ENCODE measurements at places on chromosomes 5 and 9. TPM values are rescaled to one million over a fixed set of nuclear protein-coding genes. Genes with fewer than 3 reads are reported as not detected.

Gene CDX1
- total RNA-seq, result not detected

Gene ZNF300
- 1.6 TPM for total RNA-seq

Gene CHSY3
- total RNA-seq, result 2.5 TPM

Gene SREK1IP1
- 4.4 TPM for total RNA-seq

Gene SLC6A19
- not detected for total RNA-seq

Gene ZFP2
- 2.0 TPM for total RNA-seq

Gene FOXD4L6
- total RNA-seq, result not detected

Gene PAX5
- 0.59 TPM for total RNA-seq

Gene MSX2
- 3.4 TPM for total RNA-seq

Gene FOXD4L5
- total RNA-seq, result not detected

Gene EHMT1
- total RNA-seq, result 34.6 TPM

DNA sequence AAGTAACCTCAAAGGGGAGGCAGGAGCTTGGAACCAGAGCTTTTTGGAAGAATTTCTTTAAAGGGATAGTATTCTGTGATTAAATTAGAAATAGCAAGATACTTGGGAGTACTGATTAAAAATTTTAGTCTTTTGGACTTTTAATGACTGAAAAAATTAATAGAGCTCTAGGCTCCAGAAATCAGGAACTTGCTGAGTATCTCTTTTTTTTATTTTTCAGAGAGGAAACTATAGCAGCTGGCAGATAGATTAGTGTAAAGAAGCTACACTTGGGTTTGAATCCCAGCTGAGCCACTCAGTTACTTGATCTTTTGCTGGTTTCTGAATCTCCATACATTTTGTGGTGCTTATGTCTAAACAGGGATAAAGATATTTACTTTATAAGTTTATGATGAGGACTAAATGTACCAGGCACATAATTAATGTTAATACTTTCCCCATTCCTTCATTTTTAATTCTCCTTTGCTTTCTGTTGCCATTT is 94.2 kb upstream of the TNC start:
- no peak for DNase-seq

GRCh38 chr9:127644146-127644827 is 32.2 kb downstream of the STXBP1 start:
- DNase-seq, result no peak

DNA sequence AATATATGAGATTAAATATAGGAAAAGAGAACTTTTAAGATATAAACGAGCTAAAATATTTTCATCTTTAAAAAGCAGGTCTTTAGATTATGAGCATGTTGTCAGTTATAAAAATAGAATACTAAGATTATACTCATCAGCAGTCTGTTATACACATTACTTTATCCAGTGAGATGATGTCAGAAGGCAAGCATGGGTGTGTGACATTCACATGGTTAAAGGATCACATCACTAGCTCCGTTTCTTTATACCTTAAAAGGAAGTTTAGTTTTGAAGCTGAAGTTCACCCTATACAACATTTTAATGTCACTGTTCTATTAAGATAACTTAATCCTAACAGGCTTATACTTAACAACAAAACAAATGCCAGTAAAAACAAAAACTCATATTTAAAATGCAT is 59.6 kb downstream of the RICTOR start:
- no peak for DNase-seq

- DNase-seq, result peak; percentile 63
These were observed 672.8 kb downstream of the ACTL7B start for GRCh38 chr9:108182950-108183381.

DNA sequence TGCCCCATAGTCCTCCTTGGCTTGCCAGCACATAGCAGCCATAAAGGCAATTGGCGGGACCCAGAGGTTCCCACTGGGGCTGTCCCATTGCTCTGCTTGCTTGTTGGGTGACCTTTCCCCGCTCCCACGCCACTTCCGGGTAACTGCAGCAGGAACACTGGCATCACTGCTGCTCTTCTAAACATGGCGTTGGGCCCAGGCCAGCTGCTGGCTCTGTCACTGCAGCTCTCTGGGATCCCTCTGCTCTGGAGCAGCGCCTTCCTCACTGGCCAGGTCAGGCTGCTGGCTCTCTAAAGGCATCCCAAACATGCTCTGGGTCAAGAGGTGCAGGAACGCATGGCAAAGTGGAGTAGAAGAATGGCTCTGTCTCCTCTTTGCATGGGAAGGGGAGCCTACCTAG is 92.9 kb downstream of the DRD1 start:
- no peak for DNase-seq

DNA sequence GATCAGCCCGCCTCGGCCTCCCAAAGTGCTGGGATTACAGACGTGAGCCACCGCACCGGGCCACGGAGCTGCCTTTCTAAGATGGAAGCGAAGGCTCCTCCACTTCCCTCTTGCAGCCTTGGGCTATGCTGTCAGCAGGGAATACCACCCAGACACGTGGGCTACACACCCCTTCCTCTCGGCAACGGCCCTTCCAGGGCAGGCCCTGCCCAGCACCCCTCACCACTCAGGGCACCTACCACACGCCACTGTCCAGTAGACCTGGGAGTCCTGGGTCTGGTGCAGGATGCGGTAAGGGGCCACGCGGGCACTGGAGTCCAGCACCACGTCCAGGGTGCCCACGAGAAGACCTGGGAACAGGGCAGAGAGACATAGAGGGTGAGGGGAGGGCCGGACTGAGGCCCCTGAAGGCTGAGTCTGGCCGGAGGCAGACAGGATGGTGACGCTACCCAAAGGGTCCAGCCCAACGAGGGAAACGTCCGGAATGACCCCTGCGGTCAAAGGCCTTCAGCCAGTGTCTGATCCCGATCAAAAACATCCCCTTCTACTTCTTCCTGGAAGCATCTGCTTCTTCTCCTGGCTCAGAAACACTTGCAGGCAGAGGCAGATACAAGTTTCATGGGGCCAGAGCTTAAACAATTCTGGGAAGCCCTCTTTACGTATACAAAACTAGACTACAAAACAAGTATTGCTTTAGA is 3.1 kb downstream of the TBC1D9B start:
- no peak for DNase-seq

DNA sequence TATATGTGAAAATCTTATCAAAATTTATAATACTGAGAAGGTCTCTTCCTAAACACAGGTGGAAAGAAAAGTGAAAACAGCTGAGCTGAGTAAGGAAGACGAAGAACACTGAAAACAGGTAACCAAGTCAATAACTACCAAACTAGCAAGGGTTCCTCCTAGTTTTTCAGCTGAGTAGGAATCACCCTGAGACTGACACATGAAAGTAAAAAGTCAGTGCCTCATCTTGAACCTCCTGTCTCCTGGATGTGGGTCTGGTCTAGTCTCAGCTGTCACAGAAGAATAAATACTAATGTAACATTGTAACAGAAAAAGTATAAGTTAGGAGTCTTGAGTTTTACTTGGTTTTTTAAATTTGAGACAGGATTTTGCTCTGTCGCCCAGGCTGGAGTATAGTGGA is 121.0 kb downstream of the MEF2C start:
- DNase-seq, result no peak

GRCh38 chr5:75057561-75057960 is 5.2 kb upstream of the GCNT4 start:
- no peak for DNase-seq

- no peak for DNase-seq
These were observed 105.1 kb upstream of the CTSL start for GRCh38 chr9:87620731-87621322.

- DNase-seq, result no peak
These were observed 267.3 kb upstream of the CDH6 start for GRCh38 chr5:30926218-30926617.

DNA sequence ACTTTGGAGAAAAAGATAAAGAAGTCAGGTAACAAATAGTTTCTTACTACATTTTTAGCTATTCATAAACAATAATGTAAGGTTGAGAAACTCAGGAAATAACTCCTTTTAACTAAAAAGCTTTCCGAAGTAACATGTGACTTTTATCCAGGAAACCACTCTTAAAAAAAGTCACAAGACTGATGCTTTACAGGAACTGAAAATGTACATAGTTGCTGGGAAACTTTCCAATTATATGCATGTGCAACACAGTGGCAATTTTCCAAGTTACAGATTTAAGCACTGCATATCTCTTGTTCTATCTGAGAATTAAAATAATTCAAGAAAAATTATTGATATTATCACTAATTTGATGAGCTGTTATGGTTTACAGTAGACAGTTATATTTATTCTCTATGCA is 105.2 kb downstream of the CDH10 start:
- no peak for DNase-seq

DNA sequence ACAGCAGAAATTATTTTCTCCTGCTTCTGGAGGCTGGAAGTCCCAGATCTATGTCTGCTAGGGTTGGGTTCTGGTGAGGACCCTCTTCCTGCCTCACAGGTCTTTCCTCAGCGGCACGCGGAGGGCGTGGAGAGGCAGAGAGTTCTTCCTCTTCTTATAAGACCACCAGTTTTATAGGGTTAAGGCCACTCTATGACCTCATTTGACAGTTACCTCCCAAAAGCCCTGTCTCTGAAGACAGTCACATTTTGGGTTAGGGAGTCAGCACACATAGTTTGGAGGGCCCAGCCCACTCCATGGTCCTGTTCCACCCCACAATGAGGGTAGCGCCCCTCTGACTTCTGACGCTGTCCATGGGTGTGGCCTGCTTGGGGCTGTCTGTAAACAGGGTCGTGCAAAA is 46.7 kb downstream of the TRIP13 start:
- no peak for DNase-seq

DNA sequence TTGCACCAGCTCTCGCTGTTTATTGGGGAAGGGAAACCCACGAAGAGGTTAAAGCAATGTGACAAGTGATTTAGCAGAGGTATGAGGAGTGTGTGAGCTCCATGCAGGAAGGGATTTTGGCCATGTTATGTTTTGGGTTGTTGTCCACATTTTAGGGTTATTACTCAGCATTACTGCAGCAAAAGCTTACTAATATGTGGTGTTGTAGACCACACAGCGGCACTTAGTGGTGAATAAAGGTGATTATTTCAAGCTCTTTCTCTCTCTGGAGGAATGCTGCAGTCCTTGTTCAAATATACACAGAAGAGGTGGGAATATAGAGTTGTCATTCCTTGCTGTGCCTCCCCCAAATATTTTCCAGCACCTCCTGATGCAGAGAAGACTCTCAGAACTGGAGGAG is 29.7 kb upstream of the AKNA start:
- DNase-seq, result no peak

DNA sequence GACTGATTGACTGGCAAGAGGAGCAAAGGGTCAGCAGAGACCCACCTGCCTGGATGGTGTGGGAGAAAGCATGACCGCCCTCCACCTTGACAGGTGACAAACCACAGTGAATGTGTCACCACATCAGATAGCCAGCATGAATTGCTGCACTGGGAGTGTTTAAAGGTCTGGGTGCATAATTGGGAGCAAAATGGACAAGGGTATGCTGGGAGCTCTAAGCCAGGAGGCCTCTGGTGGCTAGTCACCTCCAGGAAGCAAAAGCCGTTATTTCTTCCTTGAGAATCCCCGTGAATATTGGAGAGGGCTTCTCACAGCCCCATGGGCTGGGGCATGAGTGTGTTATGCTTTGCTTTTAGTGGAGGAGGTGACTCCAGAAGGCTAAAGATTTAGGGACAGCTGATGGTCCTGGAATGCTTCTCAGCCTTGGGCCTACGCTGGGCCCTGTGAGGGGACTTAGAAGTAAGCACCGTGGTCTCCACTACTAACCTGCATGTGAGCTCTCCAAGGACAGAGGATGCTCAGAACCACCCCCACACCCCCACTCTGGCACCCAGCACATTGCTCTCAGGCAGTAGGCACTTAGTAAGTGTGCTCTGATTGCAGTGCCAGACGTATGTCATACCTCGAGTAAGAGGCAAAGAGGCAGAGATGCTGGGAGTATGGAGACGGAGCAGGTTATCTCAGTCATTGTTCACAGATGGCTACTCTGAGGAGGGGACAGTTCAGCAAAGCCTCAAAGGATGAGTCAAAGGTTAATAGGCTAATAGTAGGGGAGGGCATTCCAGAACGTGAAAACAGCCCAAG is 9.1 kb upstream of the IRF1 start:
- DNase-seq, result peak; percentile 57

DNA sequence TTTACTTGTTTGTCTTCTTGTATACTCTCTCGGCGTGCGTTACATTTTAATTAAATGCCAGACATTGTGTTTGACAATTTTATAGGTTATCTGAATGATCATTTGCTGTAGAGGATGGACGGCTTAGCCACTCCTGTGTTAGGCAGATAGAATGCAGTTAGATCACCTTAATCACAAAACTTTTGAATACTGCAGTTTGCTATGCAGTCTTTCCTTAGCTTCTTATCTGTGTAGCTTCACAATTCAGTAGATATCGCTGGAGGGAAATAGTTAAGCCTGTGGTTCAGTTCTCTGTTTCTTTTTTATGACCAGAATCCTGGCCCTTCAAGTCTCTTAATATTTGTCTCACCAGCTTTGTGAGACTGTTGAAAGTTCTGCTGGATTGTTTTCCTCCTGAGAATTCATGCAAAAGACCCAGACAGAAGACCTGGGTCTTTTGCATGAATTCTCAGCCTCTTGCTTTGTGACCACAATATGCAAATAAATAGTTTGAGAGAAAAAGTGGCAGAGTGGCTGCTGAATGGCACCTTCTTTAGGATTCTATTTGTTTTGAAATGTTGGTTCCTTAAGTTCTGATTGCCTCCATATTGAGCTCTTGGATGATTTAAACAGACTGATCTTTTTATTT is 40.2 kb downstream of the RASA1 start:
- DNase-seq, result no peak

DNA sequence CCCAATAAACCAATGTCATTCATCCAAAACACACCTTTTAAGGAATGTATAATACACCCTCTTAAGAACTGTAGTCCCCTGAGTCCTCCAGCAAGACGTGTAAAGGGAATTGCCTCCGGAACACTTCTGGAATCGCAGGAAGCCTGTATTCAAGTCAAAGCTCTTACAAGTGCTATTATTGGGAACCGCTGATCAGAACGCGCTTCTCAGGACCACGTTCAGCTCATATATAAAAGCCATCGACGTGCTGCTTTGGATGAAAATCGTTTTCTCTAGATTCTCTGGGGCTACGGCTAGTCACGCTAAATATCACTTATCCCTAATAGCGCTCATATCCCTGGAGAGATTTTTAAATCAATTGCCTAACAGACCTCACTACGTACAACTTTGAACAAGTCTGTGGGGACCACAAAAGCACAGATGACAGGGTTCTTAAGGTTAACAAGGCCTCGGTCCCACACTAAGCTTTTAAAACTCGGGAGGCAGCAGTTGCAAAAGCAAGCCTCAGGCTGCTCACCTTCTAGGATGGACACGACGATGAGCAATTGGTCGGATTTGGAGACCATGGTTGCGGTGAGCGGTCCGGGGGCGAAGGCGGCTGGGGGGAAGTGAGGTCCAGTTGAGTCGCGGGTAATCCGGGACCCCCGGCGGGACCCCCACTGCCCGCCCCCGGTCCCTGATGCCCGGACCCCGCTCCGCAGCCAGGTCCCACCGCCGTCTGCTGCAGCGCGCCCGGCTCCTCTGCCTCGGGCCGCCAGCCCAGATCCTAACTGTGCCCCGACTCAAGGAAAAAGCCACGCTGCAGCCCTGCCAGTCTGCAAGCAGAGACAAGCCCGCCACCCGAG is 548 bp downstream of the CEP120 start:
- DNase-seq, result no peak

- DNase-seq, result no peak
These were observed 670 bp downstream of the UGT3A1 start for GRCh38 chr5:35990520-35990919.

All from right atrium auricular region (tissue), 2 donors.